Epithelial cell of prostate (primary cell): ENCODE measurements at places on chromosomes 7 and 10.

DNA sequence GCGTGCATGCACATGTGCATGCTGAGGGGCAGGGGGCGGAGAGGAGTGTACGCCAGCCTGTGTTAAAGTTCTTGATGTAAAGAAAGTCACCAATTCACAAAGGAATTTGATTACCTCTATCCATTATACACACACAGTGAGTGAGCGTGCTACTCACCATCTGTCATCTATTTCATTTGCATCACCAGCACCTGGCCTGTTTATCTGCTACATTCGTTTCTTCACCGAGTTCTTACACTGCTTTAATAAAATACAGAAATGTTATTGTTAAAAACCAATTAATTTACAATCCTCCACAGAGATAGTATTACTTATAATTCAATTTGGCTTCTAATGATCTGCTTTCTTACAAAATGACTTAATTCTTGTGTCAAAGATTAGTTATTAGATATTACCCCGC is 32.6 kb downstream of the NEUROD6 start:
- DNase-seq, result no peak

DNA sequence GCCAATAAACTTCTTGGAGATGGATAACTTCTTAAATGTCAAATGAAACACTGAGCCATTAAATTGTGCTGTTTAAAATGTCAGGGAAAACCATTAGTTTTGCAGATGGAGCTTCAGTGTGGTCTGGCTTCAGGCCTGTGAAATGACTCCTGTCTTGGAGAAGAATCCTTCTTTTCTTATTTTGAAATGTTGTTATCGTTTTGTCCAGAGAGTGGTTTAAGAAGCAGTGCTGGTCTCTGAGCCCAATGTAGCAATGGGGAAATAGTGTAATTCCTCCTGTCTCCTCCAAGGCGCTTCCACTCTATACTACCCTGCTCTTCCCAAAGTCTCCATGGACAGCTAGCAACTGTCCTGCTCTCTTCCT is 177.6 kb downstream of the REEP3 start:
- no peak for DNase-seq

DNA sequence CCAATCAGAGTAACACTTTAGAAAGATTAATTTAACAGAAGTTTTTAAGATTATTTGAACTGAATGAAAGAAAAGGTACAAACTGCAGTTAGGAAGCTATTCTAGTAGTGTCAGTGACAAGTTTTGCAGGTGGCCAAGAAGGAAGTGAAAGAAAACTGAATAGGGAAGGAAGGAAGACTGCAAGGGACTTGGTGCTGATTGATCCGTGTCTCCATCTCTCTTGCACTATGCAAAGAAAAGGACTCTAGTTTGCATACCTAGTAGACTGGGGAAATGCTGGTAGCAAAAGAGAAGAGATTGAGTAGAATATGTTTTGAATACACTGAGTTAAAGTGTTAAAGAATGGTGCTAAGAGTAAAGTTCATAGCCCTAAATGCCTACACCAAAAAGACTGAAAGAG is 33.0 kb downstream of the OR6V1 start:
- no peak for DNase-seq

DNA sequence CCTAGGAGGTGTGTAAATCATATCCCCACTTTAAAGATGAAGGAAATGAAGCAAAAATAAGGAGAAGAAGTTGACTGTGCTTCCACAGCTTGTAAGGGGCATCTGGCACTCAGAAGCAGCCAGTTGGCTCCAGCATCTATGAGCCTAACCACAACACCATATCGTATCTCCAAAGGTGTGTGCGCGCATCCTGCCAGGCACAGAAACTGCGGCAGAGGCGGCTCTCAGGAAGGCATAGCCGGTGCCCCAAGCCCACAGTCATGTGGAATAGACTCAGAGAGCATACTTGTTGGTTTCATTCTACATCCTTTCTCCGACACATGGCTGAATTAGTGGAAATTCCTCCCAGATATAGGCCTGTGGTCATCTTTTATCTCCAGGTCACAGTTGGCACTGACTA is 423.9 kb downstream of the CALN1 start:
- DNase-seq, result no peak

GRCh38 chr10:16848562-16849154 is 31.4 kb upstream of the RSU1 start:
- DNase-seq, result no peak
